ENCODE measurements at places on chromosomes 12 and 14.

- DNase-seq: no peak
Measured at GRCh38 chr14:23147676-23148075, 28.6 kb upstream of the CEBPE start.

GRCh38 chr14:30375296-30375892 is 183.6 kb upstream of the G2E3 start:
- peak; percentile 54 for DNase-seq

- no peak for DNase-seq
Measured at GRCh38 chr12:59768031-59768430, 172.2 kb downstream of the SLC16A7 start.

DNA sequence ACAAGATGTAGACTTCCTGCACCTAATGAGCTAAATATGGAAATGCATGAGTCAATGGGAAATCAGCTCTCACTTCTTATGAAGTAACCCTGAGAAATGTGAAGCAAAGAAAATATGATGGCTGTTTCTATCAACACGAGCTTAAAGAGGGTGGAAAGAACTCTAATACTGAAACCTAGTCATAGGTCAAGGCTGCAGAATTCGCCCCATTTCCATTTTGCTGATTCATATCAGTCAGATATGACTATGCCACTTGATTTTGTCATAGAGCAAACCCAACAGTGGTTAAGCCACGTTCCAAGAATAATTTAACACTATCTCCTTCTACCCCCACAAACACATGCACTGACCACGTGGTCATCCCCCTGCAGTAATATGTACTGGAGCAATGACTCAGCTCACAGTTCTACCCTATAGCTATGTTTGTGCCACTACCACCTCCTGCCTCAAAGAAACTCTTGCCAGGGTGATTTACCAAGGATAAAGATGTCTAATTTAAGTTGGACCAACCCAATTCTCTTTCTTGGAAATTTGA is 157.5 kb downstream of the TMTC3 start:
- no peak for DNase-seq

DNA sequence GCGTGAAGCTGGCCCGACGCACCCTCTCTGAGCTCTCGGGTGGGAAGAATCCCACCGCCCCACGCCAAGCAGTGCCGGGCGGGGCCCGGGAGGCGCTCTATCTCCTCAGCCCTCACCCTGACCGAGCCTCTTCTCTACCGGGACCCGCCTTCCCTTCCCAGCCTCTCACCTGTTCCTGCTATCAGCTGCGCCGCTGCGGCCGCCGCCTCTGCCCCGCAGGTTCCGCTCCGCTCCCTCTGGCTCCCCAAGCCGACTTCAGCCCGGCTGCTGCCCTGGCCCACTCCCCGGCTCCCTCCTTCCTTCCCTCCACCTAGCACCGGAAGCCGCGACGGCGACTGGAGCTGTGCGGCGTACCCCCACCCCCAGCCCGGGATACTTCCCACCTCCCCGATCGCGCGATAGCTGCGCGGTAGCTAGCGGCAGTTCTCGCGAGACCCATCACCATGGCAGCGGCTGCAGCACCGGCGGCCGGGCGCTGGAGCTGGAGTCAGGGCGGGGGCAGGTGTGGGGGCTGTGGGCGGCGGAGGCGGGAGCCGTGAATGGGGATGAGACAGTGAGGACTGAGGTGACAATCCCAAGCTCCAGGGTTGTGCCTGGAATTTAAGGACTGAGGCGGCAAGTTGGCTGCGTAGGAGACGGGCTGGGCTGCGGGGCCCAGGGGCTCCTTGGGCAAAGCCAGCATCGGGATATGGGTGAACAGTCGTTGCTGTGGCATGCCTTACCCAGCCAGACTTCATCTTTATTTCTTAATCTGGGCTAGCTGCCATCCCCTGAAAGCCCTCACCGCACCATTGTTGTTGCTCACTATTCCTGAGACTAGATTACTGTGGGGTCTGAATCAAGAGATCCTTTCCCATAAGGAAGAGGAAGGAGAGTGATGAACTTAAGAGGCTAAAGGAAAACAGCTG is at the start of gene ARF3:
Gene ARF3 (minus strand): TSS at position 347 of the 908 bp plus-strand sequence. CDS start 16,392 bp downstream, outside the sequence.
- peak; percentile 92 for DNase-seq

DNA sequence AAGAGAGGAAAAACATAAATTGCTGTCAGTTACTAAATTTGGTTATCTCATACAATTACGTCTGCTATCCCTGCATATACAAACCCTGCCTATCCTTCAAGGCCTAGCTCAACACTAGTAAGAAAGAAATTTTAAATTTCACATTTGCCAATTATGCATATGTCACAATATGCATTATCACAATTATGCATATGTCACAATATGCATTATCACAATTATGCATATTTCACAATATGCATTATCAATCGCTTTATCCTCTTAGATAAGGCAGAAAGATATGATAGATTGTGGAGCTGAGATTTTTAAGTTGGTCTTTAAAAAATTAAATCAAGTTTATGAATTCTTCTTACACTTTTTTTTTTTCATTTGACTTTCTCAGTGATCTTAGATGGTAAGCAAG is 195.0 kb upstream of the ABCD2 start:
- no peak for DNase-seq

DNA sequence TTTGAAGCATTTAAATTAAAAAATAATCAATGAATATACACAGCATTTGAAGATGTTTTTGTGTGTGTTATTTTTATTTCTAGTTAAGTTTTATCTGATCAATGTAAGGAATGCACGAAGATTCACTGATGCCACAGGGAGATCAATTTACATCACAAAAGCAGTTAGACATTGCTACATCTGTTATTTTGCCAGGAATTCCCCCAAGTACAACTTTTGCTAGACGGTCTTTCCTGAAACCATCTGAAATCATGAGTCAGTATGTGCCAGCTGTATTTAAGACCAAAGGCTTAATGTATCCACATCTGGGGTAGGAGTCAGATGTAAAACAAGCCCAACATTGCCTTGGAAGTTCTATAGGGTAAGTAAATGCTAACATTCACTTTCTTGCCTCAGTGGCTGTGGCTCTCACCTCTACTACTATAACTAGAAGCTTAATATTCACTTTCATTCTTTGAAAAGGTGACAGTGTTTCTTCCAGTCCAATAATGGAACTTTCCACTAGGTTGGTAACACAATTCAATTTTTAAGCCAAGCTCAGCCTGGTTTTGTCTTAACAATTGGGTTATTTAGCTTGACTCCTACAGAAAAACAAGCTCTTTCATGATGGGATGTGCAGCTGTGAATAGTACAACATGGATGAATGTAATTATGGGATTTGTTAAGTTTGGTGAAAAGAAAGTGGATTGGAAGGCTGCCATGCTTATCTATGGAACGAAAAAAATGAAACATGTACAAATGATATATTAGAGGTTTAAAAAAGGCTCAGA is 385.4 kb upstream of the TMEM132C start:
- no peak for DNase-seq

DNA sequence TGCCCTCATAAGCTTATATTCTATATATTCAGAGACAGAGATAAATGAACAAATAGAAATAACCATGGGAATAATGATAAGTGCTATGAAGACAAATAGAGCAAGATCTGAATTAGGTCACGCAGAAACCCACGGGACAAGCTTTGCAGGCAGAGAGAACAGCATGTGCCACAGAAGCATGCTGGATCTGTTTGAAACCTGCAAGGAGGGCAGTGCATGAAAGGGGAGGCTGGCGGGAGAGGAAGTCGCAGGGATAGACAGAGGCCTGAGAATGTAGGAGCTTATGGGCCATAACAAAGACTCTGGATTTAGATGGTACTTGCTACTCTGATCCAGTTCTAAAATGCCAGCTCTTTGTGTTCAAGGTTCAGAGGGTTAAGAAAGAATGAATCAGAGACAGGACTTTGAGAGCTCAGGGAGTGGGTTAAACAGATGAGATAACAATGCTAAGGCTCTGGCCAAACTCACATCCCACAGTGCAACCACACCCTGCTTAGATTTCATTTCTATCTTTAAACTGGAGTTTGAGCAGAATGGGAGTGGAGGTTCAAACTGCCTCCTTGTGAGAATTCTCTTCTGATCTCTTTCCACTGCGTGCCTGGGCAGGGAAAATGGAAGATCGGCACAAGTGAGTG is 49.2 kb upstream of the PPP1R12A start:
- DNase-seq: no peak

GRCh38 chr12:4272424-4273272 is 914 bp upstream of the CCND2 start:
- DNase-seq: peak; percentile 76

DNA sequence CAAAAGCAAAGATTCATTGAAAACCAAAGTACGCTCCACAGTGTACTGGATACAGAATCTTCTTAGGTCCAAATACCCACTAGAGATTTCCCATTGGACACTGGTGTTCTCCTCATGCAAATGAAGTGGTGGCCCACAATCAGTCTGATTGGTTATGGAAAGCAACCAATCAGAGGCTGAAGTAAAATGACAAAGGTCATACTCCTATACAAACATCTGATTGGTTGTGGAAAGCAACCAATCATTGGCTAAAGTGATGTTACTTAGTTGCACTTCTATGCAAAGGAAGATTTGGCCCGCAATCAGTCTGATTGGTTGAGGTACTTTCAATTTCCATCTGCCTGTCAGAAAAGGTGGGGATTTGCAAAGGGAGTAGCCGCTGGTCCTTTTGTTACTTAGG is 1.3 kb upstream of the WASHC3 start:
- no peak for DNase-seq

GRCh38 chr14:46245276-46245675 is 406.3 kb downstream of the RPL10L start:
- DNase-seq: no peak

- no peak for DNase-seq
Measured at GRCh38 chr12:4220536-4221257, 52.9 kb upstream of the CCND2 start.

DNA sequence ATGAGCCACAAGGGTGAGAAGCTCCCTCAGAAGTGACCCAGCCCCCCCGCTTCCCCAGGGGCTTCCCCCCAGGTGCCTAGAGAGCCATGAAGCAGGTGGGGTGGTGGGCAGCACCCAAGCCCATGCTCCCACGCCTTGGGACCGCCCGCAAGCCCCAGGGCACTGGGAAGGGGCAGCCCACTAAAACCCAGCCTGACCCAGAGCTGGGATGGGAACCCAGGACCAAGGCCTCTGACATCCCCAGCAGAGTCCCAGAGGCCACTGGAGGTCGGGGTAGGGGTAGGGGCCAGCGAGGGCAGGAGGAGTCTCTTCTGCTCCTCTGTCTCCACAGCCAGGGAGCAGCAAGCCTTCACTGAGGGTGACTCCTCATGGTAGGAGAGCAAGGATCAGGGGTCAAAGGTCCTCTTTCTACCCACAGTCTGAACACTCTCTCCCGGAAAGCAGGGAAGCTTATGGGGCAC is 86.5 kb upstream of the ZFP36L1 start:
- DNase-seq: no peak

GRCh38 chr12:50621399-50622300 is 116.9 kb downstream of the DIP2B start:
- DNase-seq: no peak

DNA sequence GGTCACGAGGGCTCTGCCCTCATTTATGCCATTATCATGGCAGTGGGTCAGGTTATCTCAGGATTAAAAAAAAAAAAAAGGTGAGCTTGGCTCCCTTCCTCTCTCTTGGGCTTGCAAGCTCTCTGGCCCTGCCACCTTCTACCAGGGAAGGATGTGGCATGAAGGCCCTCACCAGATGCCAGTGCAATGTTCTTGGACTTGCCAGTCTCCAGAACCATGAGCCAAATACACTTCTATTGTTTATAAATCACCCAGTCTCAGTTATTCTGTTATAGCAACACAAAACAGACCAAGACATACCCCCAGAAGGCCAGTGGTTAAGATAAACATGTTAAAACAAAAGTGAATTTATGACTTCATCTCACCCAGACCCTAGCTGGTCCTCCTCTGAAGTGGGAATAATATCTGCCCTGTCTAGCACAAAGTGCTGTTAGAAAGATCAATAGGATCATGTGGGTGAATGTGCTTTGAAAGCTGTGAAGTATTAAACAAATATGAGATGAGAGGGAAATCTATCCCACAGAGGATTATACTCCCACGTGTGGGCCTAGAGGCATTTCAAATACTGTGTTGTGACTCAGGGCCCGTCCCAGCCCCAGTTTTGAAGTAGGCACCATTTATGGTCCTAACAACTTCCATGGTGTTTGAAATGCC is 88.6 kb downstream of the NINJ2 start:
- no peak for DNase-seq

DNA sequence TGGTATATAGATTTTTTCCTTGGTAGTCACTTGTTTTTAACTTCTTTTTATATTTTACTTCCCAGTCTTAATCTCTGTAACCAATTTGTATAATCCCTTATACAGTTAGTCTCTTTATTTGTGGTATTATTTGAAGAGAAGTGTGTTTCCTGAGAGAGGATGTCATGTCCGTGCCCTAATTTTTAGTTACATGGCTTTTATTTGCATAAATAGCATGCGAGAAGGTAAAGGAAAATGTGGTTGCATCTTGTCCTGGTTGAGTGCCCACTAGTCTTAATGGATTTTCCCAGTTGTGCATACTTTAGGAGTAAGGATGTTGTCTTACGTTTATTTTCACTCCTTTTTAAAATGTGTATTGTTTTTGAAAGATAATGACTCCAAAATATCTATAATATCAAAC is 27.5 kb downstream of the RAP1B start:
- DNase-seq: no peak

DNA sequence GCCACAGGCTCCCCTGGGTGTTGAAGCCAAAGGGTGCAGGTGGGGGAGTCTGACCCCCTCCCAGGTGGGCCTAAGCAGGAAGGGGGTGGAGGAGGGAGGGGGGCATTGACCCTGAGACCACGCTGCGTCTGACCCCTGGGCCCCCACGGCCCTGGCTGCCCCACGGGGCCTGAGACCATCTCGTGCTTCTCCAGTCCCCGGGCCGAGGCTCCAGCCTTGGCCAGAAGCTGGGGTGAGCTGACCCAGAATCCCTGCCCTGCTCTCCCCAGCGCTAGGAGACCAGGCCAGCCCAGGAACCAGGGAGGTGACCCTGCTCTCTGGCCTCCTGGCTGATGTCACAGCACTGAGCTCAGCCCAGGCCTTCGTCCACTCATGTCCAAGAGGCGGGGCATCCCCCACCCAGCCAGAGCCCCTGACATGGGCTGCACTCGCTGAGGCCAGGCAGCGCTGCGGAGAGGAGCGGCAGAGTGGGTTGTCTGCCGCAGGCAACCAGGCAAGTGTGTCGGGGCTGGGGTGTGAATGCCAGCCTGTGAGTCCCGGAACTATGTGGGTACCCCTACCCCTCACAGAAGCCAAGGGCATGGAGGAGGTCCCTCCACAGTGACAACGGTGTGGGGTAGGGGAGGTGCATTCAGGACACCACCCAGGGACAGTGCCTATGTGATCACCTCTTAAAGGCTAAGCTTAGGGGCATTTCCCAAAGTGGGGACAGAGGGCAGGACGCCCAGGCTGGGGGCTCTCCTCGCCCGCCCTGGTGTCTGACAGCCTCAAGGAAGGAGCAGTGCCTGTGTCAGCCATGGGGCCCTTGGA is 6.3 kb downstream of the TRMT61A start:
- DNase-seq: no peak

Data from CD4-positive, alpha-beta T cell treated with Interleukin-15 for 4 hours (primary cell).